ENCODE measurements at places on chromosomes 7 and 10.

- no peak for DNase-seq
These were observed 1076.7 kb upstream of the SORCS1 start for GRCh38 chr10:108241166-108241565.

GRCh38 chr7:47302560-47302959 lies 279.4 kb downstream of the TNS3 start:
- peak; percentile 18 for DNase-seq

- DNase-seq: no peak
These were observed 43.5 kb downstream of the YKT6 start for GRCh38 chr7:44244282-44244681.

GRCh38 chr10:48705401-48705938 lies 20.8 kb downstream of the WDFY4 start:
- DNase-seq: no peak

- no peak for DNase-seq
These were observed 219.6 kb upstream of the SHH start for GRCh38 chr7:156031679-156032478.

- no peak for DNase-seq
These were observed 25.3 kb downstream of the VPS41 start for GRCh38 chr7:38883706-38884105.

- no peak for DNase-seq
These were observed 87.7 kb downstream of the ST7 start for GRCh38 chr7:117041007-117041406.

- DNase-seq: peak; percentile 27
These were observed 55.8 kb downstream of the TSPAN15 start for GRCh38 chr10:69506834-69507713.

GRCh38 chr10:50561816-50562215 lies 61.9 kb downstream of the SGMS1 start:
- DNase-seq: no peak

GRCh38 chr10:22606164-22606614 lies 108.2 kb downstream of the PIP4K2A start:
- DNase-seq: no peak

GRCh38 chr7:55975988-55976633 lies 11.7 kb downstream of the NIPSNAP2 start:
- no peak for DNase-seq

- no peak for DNase-seq
These were observed 9.5 kb upstream of the AP5Z1 start for GRCh38 chr7:4765776-4766490.

GRCh38 chr7:132102942-132103341 lies 473.3 kb downstream of the PLXNA4 start:
- DNase-seq: no peak

DNA sequence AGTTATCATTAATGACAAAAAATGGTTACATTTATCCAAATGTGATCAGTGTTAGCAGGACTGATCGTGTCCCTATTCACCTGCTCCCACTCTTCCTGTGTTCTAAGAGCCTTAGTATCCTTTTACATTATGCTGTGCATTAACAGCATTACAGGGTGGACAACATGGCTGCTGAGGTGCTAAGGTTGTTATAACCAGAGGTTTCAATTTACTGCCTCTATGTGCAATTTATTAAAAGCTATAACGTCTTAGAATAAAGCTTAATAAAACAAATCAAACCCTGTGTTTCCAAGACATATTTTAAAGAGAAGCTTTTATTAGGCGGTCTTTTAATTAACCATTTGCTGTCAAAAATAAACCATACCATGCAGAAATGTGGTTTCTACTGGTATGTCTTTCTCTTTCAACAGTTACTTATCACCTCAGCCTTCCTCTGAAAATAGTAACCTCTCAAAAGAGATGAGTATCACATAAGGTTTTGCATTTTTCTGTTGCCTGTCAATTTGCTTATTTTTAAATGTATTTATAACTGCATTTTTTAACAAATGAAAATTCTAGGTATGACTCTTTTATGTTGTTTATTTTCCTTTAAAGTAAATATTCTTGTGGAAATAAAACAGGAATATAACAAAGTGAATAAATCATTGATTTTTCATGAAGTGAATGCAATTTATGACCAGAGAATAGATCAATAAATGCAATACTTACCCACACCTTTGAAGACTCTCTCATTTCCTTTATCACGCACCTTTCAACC lies 849.8 kb upstream of the SORCS1 start:
- DNase-seq: no peak

DNA sequence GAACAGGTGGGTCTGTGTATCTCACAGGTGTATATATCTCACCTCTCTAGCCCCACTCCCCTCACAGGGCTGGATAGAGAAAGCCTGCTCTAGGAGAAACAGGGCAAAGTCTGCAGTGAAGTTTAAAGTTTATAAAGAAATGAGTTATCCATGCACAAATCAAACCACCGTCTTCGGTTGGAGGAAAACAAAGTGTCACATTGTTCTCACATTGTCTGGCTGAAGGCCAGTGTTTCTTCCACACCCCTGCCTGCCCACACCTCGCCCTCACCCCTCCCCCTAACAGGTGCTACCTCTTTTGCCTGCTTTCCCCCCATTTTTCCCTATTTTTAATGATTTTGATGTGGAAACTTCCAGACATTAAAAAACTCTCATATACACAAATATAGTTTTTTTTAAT lies 25.8 kb downstream of the AQP1 start:
- DNase-seq: no peak

- no peak for DNase-seq
These were observed 37.3 kb downstream of the ZNF777 start for GRCh38 chr7:149423449-149424110.

DNA sequence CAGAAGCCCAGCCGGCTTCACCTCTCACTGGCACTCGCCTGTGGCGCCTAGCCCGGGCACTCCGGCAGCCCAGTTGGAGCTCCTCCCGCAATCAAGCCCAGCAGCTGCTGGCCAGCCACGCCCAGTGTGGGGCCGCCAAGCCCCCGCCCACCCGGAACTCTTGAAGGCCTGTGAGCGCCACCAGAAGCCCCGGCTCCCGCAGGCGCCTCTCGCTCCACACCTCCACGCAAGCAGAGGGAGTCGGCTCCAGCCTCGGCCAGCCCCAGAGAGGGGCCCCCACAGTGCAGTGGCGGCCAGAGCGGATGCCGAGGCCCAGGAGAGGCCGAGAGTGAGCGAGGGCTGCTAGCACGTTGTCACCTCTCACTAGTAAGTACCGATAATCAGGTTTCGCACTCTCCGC lies 240.7 kb downstream of the TFEC start:
- no peak for DNase-seq

DNA sequence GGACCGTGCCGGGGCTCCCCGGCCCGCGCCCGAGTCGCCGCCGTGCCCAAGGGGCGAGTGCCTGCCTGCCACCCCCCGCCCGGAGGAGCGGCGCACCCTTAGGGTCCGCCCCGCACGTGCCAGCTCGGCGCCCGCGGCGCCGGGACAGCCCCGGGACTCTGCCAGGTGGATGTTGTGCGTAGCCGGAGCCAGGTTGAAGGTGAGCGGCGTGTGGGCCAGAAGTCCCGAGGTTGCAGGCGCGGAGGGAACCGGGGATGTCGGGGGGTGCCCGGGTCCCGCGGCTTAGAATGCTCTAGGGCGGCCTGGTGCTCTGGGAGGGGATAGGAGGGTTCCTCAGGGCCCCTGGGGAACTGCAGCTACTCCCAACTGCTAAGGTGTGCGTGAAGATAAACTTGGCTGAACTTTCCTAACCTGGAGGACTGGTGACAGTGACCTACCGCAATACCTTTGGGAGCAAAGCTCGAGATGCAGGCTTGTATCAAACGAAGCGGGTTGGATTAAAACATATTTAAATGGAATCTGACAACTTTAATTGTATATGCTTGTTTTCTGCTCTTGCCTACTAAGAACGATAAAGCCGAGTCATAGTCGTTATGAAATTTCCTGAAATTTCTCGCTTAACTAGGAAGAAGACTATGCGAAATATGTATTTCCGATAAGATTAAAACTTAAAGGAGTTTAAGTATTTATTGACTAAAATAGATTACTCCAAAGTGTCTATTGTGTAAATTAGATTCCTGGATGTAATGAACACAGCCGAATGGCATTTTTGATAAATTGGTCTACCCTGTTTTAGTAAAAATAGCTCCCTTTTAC lies at the start of gene CUX1:
Gene CUX1 (plus strand): TSS at position 156 of the 816 bp plus-strand sequence. CDS start 14 bp downstream, at position 170.
- DNase-seq: no peak

- no peak for DNase-seq
These were observed 2.5 kb downstream of the ADRA2A start for GRCh38 chr10:111079241-111079760.

DNA sequence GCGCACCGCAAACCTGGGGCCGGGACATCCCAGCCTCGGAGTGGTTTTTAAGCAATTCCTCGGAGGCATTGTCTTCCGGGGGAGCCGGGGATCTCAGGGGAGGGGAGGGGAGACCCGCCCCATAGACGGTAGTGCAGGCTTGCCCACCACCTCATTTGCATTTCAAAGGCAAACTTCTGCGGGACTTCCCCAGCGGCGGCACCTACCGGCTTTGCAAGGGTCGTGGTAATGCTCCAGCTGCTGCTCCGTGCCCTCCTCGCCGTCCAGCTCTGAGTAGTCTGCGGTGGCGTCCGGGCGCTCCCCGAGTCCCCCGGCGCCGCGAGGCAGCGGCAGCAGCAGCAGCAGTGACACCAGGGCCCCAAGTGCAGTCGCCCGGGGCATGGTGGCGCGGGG lies 425 bp downstream of the TLL2 start:
- no peak for DNase-seq

DNA sequence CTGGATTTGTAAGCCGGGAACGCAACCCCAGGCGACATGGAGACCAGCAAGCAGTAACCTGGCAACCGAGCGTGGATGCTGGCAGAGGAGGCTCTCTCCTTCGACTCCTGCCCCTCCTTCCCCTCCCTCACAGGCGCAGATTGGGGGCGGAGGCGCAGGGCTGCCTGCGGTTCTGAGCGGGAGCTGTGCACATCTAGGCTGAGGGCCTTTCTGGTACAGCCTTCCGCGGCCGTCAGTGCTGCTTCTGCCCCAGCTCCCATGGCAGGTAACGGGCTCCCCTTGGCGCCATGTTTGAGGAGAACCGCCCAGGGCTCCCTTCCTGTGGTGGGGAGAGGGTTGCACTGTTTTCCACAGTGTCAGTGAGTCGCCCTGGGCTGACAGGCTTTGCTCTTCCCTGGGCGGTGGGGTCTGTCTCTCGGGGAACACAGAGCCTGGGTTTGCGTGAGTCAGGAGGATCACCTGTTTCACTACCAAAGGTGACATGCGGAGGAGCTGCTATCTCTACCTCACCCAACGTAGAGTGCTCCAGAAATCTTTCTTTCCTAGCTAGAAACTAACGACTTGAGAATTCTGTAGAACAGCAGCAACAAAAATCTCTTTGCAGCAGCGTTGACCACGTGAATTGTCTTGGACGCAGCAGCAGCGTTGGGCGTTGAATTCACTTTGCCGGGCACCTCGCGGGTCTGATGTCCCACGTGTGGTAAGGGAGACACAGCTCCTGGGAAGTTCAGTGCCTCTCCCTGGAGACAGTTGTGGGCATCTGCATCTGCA lies 154.8 kb upstream of the COBL start:
- DNase-seq: no peak

DNA sequence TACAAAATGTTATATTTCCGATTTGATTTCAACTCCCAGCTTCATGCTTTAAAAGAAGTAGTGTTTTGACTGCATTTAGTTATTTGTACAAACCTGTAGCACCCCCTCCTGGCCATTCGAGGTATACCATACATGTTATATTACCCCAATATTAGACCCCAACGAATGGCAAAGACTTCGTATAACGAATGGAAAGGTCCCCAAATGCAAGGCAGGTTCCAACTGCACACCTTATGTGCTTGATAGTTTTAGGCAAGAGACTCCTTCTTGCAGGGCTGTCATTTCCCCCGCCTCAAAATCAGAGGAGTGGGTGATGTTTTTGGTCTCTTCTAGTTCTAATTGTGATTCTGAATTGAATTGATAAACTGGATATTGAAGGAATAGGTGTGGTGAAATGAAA lies 101.1 kb upstream of the TARP start:
- DNase-seq: no peak

DNA sequence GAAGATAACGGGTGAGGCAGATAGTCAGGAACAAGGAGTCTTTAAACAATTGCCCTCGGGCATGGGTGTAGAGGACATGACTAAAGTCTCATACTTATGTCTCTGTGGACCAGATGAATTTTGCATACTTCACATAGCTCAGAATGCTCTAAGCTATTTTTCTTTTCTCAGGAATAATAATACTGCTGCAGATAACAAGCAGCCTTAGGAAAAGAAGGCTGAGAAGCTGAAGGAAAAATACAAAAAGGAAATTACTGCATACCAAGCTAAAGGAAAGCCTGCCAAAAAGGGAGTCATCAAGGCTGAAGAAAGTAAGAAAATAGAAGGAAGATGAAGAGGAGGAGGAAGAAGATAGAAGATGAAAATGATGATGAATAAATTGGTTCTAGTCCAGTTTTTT lies 13.4 kb upstream of the ERCC6 start:
- no peak for DNase-seq

DNA sequence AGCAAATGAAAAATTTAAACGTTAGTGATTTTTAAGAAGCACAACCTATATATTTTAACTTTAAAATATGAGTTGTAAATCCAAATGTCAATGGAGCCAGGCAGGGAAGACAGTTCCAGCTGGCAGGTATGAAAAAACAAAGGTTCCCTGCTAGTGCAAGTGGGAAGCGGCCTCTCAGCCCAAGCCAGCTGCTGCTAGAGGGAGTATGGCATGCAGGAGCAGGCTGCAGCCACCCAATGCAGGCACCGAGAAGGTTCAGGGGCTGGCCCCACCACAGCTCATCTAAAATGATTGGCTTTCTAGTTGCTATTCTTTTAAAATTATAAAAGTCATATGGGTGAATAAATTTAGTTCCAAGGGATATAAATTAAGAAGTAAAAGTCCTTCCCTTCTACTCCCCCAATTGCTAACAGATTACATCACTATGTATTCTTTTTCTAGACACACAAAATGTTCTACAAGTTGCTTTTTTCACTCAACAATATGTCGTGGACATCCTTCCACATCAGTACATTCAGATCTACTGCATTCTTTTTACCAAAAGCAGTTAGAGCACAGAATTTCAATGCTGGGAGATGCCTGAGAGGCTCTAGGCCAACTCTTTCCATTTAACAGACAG lies 69.3 kb downstream of the SGMS1 start:
- DNase-seq: no peak

DNA sequence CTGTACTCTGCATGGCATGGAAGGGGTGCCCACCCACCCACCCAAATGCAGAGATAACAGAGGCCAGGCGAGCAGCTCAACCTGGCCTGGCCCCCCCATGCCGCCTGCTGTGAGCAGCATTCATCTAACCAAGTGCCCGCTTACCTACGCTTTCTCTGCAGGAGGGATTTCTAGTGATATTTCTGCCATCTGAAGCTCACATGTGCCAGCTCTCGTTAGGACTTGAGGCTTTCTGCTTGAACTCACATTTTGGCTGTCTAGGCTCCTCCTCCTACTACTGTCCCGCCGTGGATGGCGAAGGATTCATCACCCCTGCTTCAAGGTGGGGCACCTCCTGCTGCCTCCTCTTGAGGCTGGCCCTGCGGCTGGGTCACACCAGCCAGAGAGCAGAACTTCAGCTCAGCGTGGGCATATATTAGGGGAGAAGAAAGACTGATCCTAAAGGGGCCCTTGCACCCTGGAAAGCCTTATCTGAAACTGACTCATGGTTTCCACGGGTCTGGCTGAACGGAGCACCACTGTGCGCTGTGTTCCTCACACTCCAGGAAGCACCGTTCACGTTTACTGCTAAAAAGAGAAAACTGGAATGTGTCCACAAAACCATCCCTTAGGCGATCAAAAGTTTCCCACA lies 45.5 kb downstream of the CTBP2 start:
- DNase-seq: no peak
